Stimulated activated CD8-positive, alpha-beta memory T cell treated with anti-CD3 and anti-CD28 coated beads, Interleukin-12 subunit alpha, Interleukin-12 subunit beta, amount 100 ng/mL, for 1 hour (primary cell): ENCODE measurements at places on chromosomes 4 and X.

- no peak for DNase-seq
Measured at GRCh38 chr4:2866891-2867290, 23.2 kb downstream of the ADD1 start.

DNA sequence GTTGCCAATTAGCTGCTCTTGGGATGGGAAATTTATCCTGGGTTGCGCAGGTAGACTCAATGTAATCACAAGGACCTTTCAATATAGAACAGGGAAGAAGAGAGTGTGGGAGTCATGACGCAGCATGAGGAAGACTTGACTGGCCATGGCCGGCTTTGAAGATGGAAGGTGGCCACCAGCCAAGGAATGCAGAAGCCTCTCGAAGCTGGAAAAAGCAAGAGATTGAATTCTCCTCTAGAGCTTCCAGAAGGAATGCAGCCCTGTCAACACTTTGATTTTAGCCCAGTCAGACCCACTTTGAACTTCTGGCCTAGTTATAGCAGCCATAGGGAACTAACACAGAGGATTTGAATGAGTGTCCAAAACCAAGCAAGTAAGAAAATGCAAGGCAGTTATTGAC, 14.7 kb upstream of the SH3KBP1 start:
- DNase-seq = no peak

DNA sequence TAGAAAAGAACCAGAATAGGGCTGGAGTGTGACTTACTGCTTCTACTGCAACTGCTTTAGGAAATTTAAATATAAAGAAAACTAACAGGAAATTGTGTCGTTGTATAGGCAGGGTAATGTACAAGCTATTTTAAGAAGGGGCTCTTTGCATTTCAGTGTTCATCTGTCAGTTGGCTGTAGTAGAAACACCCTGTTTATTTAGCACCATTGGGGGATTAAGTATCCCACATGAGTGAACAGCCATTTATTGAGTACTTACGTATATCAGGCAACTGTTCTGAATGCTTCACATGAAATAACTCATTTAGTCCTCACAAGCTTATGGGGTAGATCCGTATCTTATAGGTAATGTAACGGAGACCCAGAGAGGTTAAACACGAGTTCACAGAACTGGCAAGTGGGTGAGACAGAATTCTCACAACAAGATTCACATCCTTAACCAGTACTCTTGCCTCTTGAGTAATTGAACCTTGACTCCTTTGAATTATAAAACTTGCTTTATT, 23.9 kb downstream of the STIM2 start:
- DNase-seq = no peak

DNA sequence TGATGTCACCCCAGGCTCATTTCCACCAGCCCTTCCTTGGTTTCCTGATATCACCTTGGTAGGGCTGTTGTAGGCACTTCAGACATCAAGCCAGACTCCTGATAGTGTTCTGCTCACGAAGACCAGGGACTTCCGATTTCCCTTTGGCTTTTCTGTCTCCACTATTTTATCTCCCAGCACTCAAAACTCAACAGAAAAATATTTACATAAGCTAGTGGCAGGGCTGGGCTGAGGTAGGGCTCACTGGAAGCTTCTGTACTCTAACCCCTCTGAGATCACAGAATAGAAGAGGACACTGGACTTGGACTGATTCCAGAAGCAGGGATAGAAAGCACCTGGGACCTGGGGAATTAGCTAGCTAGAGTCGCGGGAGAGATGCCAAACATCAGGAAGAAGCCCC, 34.4 kb upstream of the EFNB1 start:
- no peak for DNase-seq

- no peak for DNase-seq
Measured at GRCh38 chrX:44669626-44670025, 127.0 kb upstream of the FUNDC1 start.

DNA sequence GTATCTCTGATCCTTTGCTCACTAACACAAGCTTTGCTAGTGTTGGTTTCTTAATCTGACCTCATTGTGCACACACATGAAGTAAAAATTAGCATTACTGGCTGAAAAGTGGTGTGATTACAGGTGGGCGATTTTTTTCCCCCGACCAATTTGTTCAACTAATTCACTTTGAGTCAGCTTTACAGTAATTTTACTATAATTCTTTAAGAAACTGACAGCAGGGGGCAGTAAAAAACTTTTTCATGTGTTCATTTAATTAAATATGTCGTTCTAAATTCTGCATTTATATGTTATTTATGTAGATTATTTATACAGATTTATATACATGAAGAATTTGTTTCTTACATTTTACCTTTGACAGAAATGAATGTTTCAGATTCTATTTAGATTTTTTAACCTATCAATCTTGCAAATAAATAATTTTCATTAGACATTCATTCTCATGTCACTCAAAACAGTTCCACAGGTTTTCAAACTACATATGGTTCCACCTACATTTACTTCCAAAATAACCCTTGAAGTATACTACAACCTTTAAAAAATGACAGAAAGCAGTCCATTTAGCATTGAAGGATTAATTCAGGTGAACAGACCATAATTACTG, 17.5 kb downstream of the PALLD start:
- DNase-seq = no peak

DNA sequence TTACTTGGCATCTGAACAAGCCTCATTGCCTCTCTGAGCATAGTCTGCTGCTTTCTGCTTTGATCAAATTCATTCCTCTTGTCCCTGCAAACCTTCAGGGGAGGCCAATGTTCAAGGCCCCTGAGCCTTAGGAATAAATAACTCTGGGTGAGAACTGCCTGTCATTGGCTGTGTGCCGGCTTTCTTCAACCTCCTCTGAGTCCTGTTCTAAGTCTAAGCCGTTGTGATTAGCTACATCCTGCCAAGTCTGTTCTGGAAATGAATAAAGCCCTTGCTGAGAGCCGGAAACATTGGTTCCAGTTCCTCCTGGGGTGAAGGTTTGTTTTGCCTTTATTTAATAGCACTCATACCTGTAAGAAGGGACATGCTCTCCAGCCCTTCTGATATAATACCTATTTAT, 13.8 kb downstream of the RNF4 start:
- no peak for DNase-seq

- no peak for DNase-seq
Measured at GRCh38 chr4:156538651-156539257, 432.8 kb downstream of the PDGFC start.

DNA sequence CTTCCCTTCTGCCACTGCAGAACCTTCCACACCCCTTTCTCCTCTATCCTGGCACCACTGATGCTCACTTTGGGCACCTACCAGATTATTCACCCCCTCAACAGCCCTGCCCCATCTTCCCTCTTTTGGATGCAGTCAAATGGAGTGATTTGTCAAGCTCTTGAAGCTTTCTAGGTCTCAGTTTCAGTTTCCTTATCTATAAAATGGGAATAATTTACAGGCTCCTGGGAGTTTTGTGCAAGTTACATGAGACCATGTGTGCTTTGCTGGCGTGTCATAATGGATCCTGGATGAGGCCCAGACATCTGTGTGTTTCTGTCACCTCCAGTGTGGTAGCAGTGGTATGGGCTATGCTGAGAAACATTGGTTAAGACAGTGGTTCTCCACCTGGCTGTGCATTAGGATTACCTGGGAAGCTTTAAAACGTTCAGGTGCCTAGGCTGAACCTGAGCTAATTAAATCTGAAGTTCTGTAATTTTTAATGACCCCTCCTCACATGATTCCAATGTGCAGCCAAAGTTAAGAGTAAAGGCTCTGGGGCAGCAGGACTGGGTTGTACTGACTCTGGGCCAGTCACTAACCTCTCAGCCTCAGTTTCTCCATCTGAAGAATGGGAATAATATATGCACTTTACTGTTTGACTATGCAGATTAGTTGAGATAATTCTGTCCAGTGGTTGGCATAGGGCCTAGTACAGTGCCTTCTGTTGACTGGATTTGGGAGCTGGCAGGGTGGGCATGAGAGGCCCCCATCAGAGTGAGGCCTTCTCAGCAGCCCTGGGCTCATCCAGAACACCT, 6.8 kb upstream of the MGST2 start:
- no peak for DNase-seq

DNA sequence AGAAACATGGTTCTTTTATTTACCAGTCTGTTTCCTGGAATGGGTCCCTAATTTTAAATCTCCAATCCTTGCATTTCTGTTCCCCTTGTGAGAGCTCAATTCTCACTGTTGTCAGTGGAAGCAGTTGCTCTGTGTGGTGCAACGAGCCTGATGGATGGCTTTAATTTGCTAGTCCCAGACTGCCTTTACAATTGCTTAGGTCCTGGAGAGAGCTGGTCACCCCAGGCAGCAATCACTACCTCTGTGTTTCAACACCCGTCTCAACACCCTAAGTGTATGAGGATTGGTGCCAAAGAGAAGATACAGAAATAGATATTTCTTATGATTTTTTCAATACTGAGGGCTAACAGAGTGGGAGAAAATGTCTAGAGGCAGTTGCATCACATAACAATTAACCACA, 873.8 kb downstream of the GLUD2 start:
- no peak for DNase-seq

DNA sequence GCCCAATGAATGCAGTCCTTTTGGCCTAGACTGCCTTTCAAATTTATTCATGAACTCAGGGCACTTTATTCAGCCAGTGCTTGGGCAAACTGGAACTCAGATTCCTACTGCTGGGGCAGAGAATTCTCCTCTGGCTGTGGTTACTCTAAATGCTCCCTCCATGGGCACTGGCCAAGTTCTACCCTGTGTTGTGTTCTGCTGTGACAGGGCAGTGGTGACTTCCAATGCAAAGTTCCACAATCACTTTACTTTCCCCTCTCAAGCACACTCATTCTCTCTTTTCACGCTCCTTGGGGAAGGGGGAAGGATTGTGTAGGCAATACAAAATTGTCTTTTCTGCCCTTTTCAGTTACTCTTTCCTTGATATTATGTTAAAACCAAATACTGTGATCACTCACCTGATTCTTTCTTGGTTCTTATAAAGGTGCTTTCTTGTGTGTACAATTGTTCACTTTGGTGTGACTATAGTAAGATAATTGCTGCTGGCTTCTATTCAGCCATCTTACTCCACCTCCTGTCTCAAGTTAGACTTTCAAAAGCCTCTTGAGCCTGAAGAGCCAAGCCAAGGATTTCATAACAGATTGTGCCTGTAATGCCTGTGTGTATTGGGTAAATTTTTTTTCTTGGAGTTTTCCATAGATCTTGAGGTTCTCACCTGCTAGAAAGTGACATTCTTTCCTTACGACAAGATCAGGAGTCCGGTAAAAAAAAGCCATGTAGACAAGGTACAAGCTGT, 1078.6 kb downstream of the FAM133A start:
- DNase-seq = no peak

GRCh38 chrX:34557733-34558132, 99.4 kb downstream of the TMEM47 start:
- DNase-seq = no peak

DNA sequence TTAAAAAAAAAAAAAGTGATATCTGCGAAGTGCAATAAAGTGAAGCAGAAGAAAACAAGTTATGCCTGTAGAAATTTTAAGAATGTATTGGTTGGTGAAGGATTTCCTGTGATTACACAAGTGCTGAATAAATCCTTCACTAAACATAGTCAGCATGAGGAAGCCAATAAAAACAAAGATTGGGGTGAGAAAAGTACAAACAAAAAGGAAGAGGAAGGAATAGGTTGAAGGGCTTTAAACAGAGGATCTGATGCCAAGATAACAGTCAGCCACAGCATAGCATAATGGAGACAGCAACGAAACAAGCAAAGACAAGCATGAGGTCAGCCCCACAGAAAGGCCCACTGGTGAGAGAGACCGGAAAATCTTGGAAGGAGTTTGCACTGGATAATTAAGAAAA, 372.2 kb downstream of the ADAM29 start:
- no peak for DNase-seq

DNA sequence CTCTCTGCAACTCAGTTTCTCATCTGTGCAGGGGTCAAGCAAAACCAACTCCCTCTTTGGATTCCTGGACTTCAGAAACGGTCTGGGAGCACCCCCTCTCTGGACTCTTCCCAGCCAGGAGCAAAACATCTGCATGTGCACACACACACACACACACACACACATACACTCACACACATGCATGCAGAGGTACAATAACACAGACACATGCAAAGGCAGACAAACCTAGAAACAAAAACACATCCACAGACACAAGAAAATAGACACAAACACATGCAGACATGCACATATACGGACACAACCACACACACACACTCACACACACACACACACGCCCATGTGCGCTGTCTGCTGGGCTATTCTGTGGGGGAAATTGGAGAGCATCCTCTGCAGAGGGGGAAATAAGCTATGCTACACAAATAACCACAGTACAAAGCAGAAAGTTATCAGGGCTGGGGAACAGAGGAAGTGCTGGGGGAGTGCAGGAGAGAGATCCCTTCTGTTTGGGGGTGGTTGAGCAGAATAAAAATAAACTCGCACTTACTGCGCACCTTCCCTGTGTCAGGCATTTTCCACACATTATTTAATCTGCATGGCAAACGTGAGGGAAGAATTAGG, 19.9 kb downstream of the IQSEC2 start:
- DNase-seq = no peak

DNA sequence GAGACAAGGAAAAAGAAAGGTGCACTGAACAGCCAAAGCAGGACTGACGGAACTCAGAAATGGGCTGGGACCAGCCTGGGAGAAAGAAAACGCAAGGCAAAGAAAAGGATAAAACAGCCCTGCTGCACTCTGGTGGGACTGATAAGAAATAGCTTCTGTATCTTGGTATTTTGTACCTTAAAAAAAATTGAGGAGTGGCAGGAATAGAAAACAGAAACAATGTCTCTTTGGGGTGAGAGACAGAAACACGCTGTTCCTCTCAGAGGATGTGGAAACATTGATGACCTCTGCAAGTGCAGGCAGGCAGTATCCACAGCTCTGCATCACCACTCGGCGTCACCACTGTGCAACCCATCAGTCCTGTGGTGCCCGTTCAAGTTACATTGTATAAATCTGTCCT, 152.5 kb upstream of the SPRY1 start:
- no peak for DNase-seq
